WTC11 (cell line): ENCODE measurements at places on chromosomes 4 and X. TPM values are rescaled to one million over a fixed set of nuclear protein-coding genes. Genes with fewer than 3 reads are reported as not detected.

- no peak for DNase-seq
Measured at GRCh38 chr4:31918891-31919290, 1198.7 kb downstream of the PCDH7 start.

AP1S2 gene
- total RNA-seq, result 164 to 184 TPM (median 171 TPM) in 3 replicates

DNA sequence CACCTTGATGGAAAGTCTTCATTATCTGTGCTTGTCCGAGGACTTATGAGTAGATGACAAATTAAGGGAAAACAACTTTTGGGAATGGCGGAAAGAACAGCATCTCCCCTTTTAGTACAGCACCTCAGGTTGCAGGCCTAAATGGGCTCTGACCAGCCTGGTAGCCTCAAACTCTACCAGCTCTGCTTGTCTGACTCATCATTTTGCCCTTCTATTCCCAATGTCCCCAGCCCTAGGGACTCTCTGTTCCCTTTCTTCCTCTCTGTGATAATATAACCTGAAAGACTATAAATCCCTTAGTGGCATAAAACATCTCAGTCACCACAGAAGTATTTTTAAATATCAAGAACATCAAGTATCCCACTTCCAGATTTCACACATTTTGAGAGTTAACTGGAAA lies 121.9 kb downstream of the THOC2 start:
- no peak for DNase-seq

CENPVL2 gene
- total RNA-seq, result 3.1 to 3.7 TPM (median 3.5 TPM) in 3 replicates

GRCh38 chr4:103375278-103375677 lies 177.1 kb upstream of the CENPE start:
- no peak for DNase-seq

DNA sequence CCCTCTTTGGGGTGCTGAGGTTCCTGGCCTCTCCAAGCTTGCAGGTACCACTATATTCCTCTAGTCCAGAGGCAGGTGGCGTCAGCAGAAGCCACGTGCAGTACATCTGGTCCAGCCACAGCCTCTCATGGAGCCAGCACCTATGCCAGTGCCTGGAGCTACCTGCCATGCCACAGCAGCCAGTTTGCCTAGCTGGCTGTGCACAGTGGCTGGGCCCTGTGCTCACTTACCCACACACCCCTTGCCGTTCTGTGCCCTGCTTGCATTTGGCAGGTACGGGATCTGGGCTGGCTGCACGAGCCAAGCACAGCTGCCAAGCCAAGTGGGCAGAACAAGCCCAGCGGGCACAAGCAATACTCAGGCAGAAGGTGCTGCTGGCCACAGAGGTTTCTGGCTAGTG lies 601.1 kb downstream of the EPHA5 start:
- DNase-seq, result no peak

DCAF16 gene
- total RNA-seq, result 43.4 to 53.6 TPM (median 49.5 TPM) in 3 replicates

DNA sequence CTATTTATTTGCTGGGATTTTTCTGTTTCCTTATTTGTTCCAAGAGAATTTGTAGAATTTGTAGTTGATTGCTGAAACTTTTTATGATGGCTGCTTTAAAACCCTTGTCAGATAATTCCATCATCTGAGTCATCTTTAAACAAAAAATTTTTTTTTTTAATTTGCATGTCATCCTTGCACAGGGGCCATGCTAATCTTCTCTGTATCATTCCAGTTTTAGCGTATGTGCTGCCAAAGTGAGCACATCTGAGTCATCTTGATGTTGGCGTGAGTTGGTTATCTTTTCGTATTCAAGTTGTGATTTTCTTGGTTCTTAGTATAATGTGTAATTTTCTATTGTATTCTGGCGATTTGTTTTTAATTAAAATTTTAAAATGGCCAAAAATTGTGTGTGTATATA lies 18.7 kb upstream of the ZNF157 start:
- DNase-seq, result no peak

ADH1B gene
- 1.0 to 1.7 TPM (median 1.5 TPM) in 3 replicates for total RNA-seq
